Aorta (tissue), 5 donors: ENCODE measurements at places on chromosomes 16 and 17. TPM values are rescaled to one million over a fixed set of nuclear protein-coding genes. Genes with fewer than 3 reads are reported as not detected.

FBXO31 gene
- 53.2 TPM for total RNA-seq

TLCD2 gene
- total RNA-seq: 10.0 TPM

SLC35G6 gene
- total RNA-seq: not detected

SLC13A5 gene
- total RNA-seq: 0.36 TPM

ACSM2A gene
- not detected for total RNA-seq

SLC12A3 gene
- total RNA-seq: not detected

CCR7 gene
- total RNA-seq: 0.62 TPM

SLFN12 gene
- total RNA-seq: 20.8 TPM

ALOX12B gene
- not detected for total RNA-seq

IRX5 gene
- total RNA-seq: 0.91 TPM

TVP23A gene
- total RNA-seq: 0.58 TPM

NPIPA8 gene
- 1.7 TPM for total RNA-seq

GRCh38 chr16:49716339-49716934 is 139.5 kb downstream of the ZNF423 start:
- no peaks in the 10 kb centered on the region for H3K4me1 ChIP-seq
- no peak overlapping the region for H3K27ac ChIP-seq
- no peaks in the 10 kb centered on the region for H3K36me3 ChIP-seq
- H3K27me3 ChIP-seq: no peaks in the 10 kb centered on the region
- no peak for DNase-seq
- H3K4me3 ChIP-seq: no peak overlapping the region

DNA sequence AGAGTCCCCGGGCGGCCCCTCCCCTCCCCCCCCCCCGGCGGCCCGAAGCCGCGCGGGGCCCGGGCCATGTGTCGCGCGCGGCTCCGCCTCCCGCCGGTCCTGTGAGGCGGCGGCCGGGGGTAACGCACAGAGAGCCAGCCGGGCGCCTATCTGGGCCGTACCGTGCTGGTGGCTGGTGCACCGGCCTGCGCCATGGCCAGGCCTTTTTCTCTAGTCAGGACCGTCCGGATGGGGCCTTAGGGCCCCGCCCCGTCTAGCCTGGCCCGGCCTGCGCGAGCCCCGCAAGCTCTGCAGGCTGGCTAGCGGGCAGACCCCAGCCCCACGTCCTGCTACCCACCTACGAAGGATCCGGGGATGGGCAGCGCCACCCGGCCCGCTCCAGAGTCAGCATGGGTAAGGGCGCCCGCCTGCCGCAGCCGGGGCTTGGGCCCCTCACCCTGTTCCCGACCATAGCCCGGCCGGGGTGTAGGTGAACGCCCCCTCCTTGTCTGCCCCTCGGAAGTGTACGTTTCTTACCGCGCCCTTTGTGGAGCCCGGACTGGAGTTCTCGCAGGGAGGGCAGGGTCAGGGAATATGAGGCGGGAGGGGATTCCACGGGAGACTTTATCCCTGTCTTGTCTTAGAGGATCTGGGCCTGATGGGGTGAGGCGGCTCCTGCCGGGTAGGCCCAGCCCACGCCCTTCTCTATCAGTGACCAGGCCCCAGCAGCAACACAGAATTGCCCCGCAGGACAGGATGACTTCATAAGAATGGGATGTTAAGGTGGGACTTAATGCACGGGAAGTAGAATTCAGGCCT is at the start of gene CENPT:
CENPT (minus strand) TSS at position 630 of the 798 bp plus-strand sequence. CDS start 13,834 bp downstream, outside the sequence.
- peak within 1 kb of the TSS; percentile 97 for H3K27ac ChIP-seq
- peak within 1 kb of the TSS; percentile 33 for H3K4me3 ChIP-seq
- DNase-seq: peak; percentile 55
- H3K36me3 ChIP-seq: no peaks in the 10 kb centered on the region

DNA sequence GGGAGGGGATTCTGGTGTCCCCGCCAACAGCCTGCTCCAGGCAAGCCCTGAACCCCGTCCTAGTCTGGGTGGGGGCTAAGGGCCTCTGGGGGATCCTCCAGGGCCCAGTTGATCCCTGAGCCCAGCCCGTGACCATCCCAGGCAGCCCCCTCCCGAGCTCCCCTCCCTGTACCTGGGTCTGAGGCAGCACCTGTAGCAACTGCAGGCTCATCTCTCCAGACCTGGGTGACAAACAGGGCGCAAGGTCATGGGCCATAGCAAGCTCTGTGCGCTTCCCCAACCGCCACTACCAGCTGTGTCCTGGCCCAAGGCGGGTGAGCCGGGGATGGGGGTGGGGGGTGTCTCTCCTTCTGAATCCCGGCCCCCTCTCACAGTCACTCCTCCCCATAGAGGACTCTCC is 10.6 kb downstream of the CNGB1 start:
- H3K36me3 ChIP-seq: no peaks in the 10 kb centered on the region
- DNase-seq: no peak
- no peak overlapping the region for H3K27ac ChIP-seq

GRCh38 chr17:9928601-9929333 is 23.7 kb upstream of the RCVRN start:
- H3K27ac ChIP-seq: no peak overlapping the region
- H3K4me1 ChIP-seq: no peaks in the 10 kb centered on the region
- DNase-seq: no peak
- no peaks in the 10 kb centered on the region for H3K36me3 ChIP-seq

- H3K27me3 ChIP-seq: no peaks in the 10 kb centered on the region
- no peak overlapping the region for H3K27ac ChIP-seq
- H3K4me1 ChIP-seq: no peaks in the 10 kb centered on the region
- DNase-seq: no peak
- H3K36me3 ChIP-seq: no peaks in the 10 kb centered on the region
- H3K4me3 ChIP-seq: no peak overlapping the region
Measured at GRCh38 chr16:2990891-2991290, 10.6 kb upstream of the PKMYT1 start.

GRCh38 chr17:10265100-10265810 is 66.8 kb upstream of the GAS7 start:
- H3K27me3 ChIP-seq: no peaks in the 10 kb centered on the region
- H3K4me1 ChIP-seq: no peaks in the 10 kb centered on the region
- no peak overlapping the region for H3K4me3 ChIP-seq
- no peak overlapping the region for H3K27ac ChIP-seq
- no peaks in the 10 kb centered on the region for H3K36me3 ChIP-seq
- DNase-seq: no peak

GRCh38 chr17:7932949-7933348 is 943 bp downstream of the CNTROB start:
- H3K27ac ChIP-seq: no peak overlapping the region
- peaks cover 2% of the 10 kb centered on the region for H3K36me3 ChIP-seq
- no peaks in the 10 kb centered on the region for H3K4me1 ChIP-seq
- DNase-seq: peak; percentile 59

GRCh38 chr16:73323880-73324279 is 276.0 kb upstream of the ZFHX3 start:
- H3K27ac ChIP-seq: no peak overlapping the region
- no peaks in the 10 kb centered on the region for H3K27me3 ChIP-seq
- no peaks in the 10 kb centered on the region for H3K4me1 ChIP-seq
- H3K36me3 ChIP-seq: no peaks in the 10 kb centered on the region

GRCh38 chr17:17376362-17376761 is 73.2 kb downstream of the NT5M start:
- no peaks in the 10 kb centered on the region for H3K27me3 ChIP-seq
- no peaks in the 10 kb centered on the region for H3K36me3 ChIP-seq
- no peaks in the 10 kb centered on the region for H3K4me1 ChIP-seq
- DNase-seq: peak; percentile 28

DNA sequence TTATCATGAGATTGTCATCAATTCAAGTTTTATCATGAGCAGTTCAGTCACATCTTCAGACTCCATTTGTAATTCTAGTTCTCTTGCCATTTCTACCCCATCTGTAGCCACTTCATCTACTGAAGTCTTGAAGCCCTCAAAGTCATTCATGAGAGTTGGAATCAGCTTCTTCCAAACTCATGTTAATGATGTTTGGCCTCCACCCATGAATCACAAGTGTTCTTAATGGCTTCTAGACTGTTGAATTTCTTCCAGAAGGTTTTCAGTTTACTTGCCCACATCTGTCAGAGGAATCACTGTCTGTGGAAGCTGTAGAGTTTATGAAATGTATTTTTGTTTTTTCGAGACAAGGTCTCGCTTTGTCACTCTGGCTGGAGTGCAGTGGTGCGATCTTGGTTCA is 16.0 kb downstream of the NSRP1 start:
- H3K27ac ChIP-seq: no peak overlapping the region
- H3K4me3 ChIP-seq: no peak overlapping the region
- H3K27me3 ChIP-seq: no peaks in the 10 kb centered on the region
- H3K36me3 ChIP-seq: no peaks in the 10 kb centered on the region

- DNase-seq: no peak
- no peak overlapping the region for H3K4me3 ChIP-seq
- H3K36me3 ChIP-seq: no peaks in the 10 kb centered on the region
- no peaks in the 10 kb centered on the region for H3K4me1 ChIP-seq
- no peaks in the 10 kb centered on the region for H3K27me3 ChIP-seq
- H3K27ac ChIP-seq: no peak overlapping the region
Measured at GRCh38 chr17:36105781-36106492, 2.3 kb downstream of the CCL4 start.

DNA sequence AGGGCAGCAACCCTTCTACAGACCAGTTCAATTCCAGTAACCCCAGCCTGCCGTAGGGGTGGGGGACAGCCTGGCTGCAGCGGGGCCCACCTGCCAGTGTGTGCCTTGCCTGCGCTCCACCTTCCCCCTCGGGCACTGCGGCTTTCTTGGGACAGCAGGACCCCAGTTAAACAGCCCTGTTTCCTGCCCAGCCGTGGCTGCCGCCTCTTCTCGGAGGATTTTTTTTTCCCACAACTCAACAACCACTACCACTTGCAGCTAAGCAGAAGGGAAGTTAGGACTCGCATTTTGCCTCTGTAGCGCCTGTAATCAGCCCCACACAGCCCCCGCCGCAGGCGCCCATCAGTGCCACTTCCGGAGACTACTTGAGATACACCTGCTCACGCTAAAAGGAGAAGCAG is 76.1 kb downstream of the RAI1 start:
- no peaks in the 10 kb centered on the region for H3K27me3 ChIP-seq
- DNase-seq: no peak
- H3K4me3 ChIP-seq: no peak overlapping the region
- no peaks in the 10 kb centered on the region for H3K4me1 ChIP-seq
- H3K27ac ChIP-seq: no peak overlapping the region

DNA sequence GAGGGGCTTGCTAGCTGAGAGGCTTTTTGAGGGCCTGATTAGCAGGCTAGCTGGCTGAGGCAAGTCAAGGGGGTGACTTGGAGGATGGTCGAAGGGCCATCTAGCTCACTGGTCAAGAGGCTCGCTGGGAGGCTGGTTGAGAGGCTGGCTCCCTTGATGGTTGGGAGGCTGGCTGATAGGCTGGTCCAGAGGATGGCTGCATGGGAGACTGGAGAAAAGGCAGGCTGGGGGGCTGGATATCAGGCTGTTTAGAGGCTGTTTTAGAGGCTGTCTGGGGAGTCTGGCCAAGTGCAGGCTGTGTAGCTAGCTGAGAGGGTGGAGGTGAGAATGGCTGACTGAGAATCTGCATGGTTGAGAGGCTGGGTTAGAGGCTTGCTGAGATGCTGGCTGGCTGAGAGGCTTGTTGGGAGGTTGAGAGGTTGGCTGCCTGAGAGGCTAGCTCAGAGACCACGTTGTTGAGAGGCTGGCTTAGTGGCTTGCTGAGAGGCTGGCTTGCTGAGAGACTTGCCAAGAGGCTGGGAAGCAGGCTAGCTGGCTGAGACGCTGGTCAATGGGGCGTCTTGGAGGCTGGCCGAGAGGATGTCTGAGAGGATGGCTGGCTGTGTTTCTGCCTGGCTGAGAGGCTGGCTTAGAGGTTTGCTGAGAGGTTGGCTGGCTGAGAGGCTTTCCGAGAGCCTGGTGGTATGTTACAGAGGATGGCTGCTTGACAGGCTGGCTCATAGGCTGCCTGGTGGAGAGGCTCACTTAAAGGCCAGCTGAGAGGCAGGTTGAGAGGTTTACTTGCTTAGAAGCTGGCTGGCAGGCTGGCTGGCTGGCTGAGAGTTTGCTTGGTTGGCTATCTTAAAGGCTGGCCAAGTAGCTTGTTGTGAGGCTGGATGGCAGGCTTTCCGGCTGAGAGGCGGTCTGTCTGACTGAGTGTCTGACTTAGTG is 36.6 kb upstream of the ACSM2B start:
- H3K36me3 ChIP-seq: no peaks in the 10 kb centered on the region
- H3K4me3 ChIP-seq: peak overlapping the region; percentile 41
- H3K27me3 ChIP-seq: no peaks in the 10 kb centered on the region
- DNase-seq: peak; percentile 87

GRCh38 chr16:12904329-12904671 is 2.9 kb downstream of the SHISA9 start:
- H3K27ac ChIP-seq: no peak overlapping the region
- H3K4me1 ChIP-seq: no peaks in the 10 kb centered on the region
- DNase-seq: no peak
- no peak overlapping the region for H3K4me3 ChIP-seq

DNA sequence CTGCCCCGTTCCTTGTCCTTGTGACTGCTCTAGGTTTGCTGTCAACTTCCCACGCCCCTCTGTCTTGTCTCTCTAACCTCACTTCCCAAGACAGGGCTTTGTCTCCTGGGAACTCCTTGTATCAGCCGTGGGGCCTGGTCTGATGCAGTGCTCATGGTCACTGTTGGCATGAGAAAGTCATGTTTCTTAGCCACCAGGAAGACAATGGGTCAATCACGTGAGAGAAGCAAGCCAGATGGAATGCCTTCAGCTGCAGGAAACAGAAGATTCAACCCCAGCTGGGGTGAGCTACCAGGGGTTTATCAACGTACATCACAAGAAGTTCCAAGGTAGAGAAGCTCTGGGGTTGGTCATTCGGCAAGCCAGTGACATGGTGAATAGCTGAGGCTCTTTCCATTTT is 116.6 kb downstream of the IRF8 start:
- no peaks in the 10 kb centered on the region for H3K27me3 ChIP-seq
- no peaks in the 10 kb centered on the region for H3K36me3 ChIP-seq
- H3K27ac ChIP-seq: no peak overlapping the region
- H3K4me3 ChIP-seq: no peak overlapping the region
- peak; percentile 30 for DNase-seq

DNA sequence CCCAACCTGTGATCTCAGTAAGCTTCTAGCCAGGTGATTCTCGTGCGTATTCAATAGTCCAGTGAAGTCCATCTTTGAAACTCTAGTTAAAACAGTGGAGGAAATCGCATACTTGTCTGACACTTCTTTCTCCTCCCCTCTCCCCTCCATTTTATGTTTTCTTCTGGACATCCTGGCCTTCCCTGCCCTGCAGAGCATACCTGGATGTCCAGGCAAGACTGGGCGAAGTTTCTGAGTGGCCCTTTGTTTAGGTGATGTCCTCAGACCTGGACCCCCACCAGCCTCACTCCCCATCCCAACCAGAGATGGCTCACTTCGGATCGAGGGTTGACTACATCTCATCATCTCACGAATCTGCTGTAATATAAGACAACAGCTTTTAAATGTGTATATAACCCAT is 65.7 kb downstream of the CCDC182 start:
- H3K36me3 ChIP-seq: no peaks in the 10 kb centered on the region
- no peak overlapping the region for H3K27ac ChIP-seq
- no peak overlapping the region for H3K4me3 ChIP-seq
- DNase-seq: peak; percentile 32
- no peaks in the 10 kb centered on the region for H3K4me1 ChIP-seq

DNA sequence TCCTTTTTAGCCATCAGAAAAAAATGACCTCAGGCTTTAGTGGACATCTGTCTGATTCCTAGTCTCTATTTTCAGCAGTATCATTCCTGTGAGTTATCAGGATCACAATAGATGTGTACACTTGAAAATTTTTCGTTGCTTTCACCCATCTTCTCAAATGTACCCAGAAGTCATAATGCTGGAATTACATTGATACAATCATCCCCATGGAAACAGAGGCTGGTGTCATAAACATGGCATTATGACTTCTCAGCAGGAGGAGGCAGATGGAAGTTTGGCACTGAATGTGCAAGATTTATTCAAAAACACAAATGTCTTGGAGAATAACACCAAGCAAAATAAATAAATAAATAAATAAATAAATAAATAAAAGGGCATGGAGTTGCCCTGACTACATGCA is 292.5 kb downstream of the PHKB start:
- H3K27me3 ChIP-seq: no peaks in the 10 kb centered on the region
- no peak overlapping the region for H3K4me3 ChIP-seq
- no peak overlapping the region for H3K27ac ChIP-seq
- no peaks in the 10 kb centered on the region for H3K36me3 ChIP-seq
